SK-N-SH (cell line): ENCODE measurements at places on chromosomes 5 and 9. TPM values are rescaled to one million over a fixed set of nuclear protein-coding genes. Genes with fewer than 3 reads are reported as not detected.

The GZMA gene
- 0.07 TPM in 1 of 2 replicates, not detected in the other for polyA plus RNA-seq

The TMEM174 gene
- not detected in 2 replicates for polyA plus RNA-seq

The FGF18 gene
- polyA plus RNA-seq, result 0.67 and 0.89 TPM in 2 replicates

DNA sequence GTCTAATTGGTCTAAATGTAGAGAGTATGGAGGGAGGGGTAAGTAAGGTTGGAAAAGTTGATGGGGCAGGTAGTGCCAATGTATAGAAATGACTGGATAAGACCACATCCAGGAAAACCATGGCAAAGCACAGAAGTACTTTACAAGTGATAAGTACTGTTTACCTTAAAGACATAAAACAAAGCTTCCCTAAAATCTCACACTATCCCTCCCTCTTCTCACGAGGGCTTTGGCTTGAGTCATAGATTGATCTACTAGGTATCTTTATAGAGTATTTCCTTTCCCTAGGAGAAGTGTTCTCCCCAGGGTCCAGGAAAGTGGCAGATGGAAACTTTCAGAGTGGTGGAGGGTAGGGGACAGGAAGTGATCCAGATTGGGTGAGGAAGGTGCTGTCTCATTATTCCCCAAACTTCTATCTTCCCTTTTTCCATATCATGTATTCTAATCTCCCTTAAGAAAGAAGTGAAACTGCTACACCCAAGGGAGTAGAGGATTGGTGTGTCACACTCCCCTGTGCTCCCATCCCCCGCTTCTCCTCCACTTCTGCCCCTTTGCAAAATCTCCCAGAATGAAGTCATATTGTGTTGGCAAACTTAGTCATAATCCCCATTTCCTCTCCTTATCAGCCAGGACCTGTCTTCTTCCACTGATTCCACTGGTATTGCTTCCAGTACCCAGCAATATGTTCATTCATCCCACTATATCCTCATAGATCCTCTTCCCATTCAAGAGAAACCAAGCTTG, 14.6 kb downstream of the IL33 start:
- no peak for DNase-seq

GRCh38 chr5:72602696-72603685, 95.8 kb upstream of the ZNF366 start:
- DNase-seq, result no peak

DNA sequence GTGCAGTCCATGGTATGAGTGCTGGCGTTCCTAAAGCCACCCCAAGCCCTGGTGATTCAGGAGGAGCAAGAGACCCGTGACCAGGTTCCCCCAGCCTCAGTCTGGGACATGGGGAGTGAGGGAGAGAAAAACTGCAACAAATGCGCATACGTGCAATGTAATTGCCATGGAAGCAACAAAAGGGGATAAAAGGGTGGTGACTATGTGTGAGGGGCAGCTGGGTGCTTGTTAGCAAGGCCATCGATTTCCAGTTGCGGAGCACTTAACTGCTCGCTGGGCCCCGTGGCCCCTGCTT, 709 bp upstream of the SH3PXD2B start:
- no peak for DNase-seq

DNA sequence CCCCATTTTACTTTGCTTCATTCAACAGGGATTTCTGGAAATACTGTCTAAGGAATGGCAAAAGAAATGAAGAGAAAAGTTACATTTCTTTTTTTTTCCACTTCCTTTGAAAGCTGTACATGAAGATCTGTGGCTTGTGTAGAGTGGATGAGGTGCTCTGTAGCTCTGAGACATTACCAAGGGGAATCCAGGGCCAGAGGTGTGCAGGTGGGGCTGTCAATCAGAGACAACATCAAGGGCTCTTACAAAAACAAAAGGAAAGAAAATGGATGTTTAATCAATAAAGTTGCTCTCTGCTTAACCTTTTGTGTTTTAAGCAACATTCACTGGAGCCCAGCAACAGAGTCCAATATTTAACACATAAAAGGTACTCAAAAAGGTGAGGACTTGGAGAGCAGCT, 391.1 kb downstream of the TMEM38B start:
- no peak for DNase-seq

DNA sequence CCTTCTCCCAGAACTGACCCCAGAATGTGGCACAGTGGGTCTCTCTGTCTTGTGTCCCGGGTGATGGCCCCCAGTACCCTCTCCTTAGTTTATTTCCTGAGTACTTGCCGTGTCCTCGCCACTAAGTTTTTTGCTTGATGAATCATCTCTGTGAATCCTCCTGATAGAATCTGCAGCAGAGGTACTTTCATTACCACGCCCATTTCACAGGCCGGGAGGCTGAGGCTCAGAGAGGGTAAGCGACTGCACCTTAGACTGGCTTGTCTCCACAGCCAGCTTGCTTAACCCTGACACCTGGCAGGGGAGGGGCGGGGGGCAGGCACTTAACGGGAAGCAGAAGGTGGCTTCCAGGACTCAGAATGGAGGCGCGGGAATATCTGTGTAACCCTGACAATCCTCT, 7.9 kb upstream of the IER5L start:
- DNase-seq, result no peak

DNA sequence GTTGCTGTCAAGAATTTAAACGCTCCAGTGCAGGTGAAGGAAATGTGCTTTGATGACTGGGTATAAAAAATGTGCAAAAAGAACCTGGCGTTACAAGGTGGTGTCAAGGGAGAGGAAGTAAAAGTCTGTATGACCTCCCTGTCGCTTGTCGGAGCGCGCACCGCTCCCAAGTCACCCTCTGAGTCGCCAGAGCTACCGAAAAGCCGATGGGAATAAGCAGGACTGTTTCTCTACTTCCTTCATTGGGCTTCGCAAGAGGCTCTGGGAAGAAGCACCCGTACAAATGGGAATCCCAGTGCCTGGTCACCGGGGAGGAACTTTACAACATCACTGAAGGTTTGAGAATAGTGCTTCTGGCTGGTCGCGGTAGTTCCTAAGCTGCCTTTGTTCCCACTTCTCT, 1.3 kb upstream of the DMRT2 start:
- DNase-seq, result no peak

GRCh38 chr5:73722231-73722630, 96.2 kb downstream of the ARHGEF28 start:
- DNase-seq, result no peak

- DNase-seq, result no peak
These were observed 3.9 kb downstream of the MXD3 start for GRCh38 chr5:177307544-177308363.

DNA sequence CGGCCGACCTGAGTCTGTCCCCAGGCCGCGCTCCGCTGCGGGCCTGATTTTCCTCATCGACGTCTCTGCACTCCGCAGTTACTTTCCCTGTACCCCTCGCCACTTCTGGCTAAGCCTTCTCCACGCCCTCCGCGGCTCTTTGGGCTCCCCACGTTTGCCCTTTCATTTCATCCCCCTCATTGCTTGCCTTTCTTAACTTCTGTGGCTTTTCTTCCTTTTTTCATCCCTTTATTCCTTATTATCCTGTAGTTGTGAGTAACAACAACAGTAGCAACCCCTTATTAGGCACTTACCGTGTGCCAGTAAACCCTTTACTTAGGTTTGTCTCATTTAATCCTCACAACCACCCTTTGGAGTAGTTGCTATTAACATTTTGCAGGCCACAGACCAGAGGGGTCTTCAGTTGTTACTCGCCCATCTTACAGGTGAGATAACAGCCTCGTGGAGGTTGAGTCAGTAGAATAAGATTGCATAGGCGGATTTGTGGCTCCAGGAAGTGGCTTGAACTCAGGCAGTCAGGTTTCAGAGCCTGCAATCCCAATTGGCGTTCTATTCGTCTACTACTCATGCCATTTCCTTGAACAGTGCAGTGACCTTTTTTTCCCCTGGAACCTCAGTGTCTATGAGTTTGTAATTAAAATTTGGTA, 724 bp downstream of the TCERG1 start:
- DNase-seq, result no peak

DNA sequence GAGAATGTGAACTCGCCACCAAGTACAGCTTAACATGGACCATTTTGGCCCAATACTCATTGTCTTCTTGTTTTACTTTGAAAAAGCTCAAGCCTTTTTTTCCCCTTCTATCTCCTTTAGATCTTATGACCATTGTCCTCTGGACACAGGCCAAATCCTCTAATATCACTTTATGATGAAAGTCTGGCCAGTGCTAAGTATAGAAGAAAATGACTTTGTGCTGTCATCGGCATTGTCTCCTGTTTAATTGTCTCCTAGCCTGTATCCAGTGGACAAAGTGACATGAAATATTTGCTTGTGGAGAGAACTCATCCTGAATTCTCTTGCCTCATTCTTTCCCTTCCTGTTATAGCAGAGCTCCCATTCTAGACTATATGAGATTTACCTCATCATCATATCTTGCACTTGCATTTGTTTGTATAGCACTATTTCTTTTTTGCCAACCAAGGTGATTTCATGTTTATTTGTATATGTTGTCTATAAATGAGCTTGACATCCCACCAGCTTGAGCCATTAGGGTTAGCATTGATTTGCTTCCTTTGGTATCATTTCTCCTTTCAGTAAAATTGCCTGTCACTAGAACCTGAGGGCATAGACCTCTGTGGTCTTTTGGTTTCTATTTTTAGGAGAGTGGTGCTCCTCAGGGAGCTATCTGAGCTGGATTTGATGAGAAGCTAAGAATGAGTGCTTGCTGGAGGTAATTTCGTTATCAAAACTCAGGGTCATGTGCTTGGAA, 18.8 kb upstream of the TNFAIP8 start:
- DNase-seq, result no peak

DNA sequence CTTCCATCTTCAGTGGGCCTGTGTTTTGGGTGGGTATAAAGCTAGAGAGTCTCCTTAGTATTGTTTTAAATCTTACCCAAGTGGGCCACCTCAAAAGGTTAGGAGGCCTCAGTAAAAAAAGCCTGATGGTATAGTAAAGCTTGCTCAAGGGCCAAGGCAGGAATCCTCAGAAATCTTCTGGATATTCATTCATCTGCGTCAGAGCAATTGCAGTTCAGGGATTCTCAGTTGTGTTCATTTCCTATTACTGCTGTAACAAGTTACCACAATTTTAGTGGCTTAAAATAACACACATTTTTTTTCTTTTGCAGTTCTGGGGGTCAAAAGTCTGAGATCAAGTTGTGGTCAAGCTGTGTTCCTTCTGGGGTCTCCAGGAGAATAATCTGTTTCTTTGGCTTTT, 985.5 kb downstream of the TLE4 start:
- no peak for DNase-seq
